ENCODE measurements at places on chromosomes 4 and X.

- DNase-seq = no peak
Measured at GRCh38 chr4:153113838-153114105, 90.5 kb upstream of the TRIM2 start.

DNA sequence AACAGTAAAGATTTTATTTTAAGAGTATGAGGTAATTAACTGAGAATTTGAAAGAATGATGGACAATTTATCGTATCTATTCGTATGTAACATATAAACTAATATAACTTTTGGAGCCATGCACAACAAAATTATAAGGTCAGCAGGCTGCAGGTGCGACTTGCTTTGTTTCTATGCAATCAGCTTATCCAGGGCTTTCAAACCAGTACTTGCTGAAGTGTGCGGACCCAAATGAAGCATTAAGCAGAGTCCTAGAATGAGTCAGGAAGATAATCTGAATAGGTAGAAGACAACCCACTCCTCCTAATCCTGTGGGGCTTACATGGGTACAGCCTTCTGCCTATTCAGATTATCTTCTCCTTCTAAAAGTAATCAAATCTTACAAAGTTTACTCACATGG is 2.1 kb downstream of the NSD2 start:
- DNase-seq = no peak

- no peak for DNase-seq
Measured at GRCh38 chrX:16392597-16392996, 225.3 kb downstream of the MAGEB17 start.

- DNase-seq = no peak
Measured at GRCh38 chrX:132689612-132690563, 201.1 kb upstream of the MBNL3 start.

GRCh38 chrX:148310426-148311165 is 189.8 kb upstream of the AFF2 start:
- no peak for DNase-seq

DNA sequence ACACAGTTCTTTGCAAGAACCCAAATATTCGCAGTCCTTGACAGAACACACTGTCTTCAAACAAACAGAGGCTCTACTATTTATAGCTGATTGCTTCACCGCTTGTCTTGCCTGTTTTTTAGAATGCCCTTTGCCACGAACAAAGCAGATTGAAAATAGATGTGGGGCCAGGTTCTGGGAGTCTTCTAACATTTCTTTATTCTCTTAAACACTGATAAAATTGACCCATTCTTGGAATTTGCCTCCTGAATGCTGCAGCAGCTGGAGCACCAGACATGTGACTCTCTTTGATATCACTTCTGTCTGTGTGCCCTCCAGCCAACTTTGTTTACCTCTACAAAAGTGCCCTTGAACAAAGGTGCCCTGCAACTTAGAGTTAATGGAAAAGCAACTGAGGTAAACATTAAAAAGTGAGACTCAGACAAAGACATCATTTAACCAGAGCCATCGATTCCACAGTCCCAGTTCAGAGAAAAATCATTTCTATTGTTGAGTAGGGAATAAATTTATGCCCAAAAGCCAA is 64.2 kb upstream of the SPP1 start:
- no peak for DNase-seq

GRCh38 chrX:15465347-15465746 is 27.8 kb downstream of the PIR start:
- DNase-seq = no peak

GRCh38 chr4:62644372-62644771 is 1444.2 kb downstream of the ADGRL3 start:
- peak; percentile 57 for DNase-seq
